ENCODE measurements at places on chromosomes 2 and 18.

DNA sequence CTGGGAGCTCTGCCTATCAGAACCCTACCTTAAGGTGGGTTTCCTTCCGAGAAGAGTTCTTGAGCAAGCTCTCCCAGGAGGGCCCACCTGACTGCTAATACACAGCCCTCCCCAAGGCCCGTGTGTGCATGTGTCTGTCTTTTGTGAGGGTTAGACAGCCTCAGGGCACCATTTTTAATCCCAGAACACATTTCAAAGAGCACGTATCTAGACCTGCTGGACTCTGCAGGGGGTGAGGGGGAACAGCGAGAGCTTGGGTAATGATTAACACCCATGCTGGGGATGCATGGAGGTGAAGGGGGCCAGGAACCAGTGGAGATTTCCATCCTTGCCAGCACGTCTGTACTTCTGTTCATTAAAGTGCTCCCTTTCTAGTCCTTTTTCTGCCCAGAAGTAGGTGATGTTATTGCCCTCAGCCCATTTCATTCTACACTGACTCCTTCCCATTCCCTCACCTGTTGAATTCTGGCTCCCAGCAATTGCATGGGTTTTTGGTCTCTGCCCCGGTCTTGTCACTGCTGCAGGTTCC, 6.5 kb downstream of the TMEM37 start:
- no peak for DNase-seq

DNA sequence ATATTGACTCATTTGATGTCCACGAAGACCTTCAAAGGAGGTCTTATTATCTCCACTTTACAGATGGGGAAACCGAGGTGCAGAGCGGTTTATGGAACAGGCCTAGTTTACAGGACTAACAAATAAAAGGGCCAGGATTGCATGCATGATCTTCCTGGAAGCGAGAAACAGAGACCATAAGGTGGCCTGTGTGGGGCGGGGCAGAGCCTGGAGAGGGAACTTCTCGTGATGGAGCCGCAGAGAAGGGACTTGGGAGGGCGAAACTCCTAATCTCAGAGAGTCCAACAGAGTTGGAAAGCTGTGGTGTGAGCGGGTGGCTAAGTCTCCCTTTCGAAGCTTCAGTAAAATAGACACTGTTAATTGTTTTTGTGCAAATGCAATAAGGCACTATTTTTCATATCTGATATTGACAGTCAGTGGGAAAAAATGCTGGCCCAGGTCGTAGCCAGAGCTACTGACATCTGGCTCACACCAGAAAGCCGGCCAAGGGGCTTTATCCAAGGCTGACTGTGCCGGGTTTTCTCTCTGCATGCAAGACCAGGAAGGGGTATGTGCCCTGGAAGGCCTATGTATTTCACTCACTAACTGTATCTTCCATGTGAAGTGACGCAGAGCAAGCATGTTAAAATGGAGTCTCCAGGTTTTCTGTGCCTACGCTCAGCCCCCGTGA, 4.5 kb downstream of the INPP5D start:
- DNase-seq, result no peak

- no peak for DNase-seq
Observed at GRCh38 chr18:74625157-74625556, 27.5 kb downstream of the ZNF407 start.

GRCh38 chr2:57886161-57886786, 160.3 kb upstream of the VRK2 start:
- no peak for DNase-seq

- no peak for DNase-seq
Observed at GRCh38 chr2:151156431-151156830, 105.2 kb downstream of the RBM43 start.

DNA sequence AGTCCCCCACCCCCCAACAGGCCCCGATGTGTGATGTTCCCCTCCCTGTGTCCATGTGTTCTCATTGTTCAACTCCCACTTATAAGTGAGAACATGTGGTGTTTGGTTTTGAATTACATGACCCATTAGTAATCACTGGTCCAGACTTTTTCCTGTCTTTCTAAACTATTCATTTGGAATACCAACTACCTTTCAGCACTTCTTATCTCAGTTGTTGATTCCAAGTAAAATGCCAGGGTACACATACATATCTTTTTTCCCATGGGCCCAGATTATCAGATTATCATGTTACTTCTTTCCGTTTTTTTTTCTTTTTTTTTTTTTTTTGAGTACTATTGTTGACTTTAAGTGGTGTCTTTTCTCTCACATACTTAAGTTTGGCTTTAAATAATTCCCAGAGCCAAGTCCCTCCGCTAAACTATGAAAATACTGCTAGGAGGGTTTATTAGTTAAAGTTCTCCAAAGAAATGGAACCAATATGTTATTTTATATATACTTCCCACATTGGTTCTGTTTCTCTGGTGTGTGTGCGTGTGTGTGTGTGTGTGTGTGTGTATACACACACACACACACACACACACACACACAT, 389.3 kb downstream of the IRS1 start:
- no peak for DNase-seq

- DNase-seq, result no peak
Observed at GRCh38 chr2:29394981-29395350, 279.8 kb downstream of the CLIP4 start.

GRCh38 chr2:36128359-36128758, 227.2 kb upstream of the CRIM1 start:
- DNase-seq, result no peak

GRCh38 chr18:55018602-55019001, 59.3 kb upstream of the CCDC68 start:
- DNase-seq, result no peak
